GM12892 (cell line): ENCODE measurements at places on chromosomes 11 and 22.

GRCh38 chr22:49871482-49871881 is 17.8 kb downstream of the ZBED4 start:
- no peak for DNase-seq

DNA sequence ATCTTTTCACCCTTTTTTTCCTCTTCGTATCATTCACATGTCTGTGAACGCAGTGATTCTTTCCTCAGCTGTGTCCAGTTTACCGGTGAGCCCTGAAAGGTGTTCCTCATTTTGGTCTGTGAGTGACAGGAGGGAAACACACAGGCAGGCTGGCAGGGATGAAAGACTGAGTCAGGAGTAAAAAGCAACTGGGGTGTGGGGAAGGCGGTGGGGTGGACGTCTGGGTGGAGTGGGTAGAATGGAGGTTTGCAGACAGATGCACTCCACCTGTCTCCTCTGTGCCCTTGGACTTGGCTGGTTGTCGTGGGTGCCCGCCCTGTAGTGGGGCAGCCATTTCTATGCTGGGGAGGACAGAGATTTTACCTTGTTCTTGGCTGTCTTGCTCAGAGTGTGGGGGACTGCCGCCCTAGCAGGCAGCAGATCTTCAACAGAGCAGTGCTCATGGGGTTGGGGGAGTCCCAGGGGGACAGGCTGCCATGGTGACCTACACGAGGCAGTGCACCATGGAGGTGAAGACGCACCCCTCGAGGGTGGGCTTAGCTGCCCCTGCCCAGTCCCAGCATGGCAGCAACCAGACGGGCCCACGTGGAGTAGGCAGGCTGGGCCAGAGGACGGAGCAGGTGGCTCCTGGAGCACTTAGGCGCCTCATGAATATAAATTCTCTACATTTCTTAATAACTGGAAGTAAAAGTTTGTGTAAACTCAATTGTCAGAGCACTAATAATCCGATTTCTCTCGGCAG is 603.7 kb downstream of the TBC1D22A start:
- no peak for DNase-seq

- DNase-seq = no peak
Measured at GRCh38 chr11:5626196-5626595, 1.4 kb downstream of the TRIM34 start.

DNA sequence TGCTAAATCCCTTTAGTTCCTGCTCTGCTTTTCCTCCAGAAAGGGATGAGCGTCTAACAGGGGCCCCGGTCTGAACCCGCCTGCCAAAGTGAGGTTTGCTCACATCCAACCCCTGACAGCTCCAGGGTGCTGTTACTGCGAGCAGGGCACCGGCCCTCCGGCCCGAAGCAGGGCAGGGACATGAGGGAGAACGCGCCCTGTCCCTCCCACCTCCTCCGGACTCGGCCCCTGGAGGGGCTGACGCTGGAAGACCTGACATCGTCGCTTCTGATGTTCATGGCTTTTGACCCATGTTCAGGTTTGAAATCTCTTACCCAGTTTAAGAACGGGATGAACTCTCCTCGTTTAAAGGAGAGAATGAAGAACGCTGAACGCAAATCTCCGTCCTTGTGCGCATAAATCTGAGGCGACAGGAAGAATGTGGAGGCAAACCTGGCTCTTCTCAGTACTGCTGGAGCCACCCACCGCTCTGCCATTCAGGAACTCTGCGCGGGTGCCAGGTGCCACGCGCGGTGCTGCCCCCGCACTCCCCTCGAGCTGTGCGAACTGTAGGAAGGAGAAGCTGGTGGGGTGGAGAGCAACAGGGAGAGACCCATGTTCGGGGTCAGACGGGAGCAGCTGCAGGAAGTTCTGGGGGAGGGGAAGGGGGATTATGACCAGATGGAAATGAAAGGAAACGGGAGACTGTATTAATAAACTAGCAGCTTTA is 826 bp upstream of the EEF1G start:
- no peak for DNase-seq
